ENCODE measurements at places on chromosomes 5 and 9.

DNA sequence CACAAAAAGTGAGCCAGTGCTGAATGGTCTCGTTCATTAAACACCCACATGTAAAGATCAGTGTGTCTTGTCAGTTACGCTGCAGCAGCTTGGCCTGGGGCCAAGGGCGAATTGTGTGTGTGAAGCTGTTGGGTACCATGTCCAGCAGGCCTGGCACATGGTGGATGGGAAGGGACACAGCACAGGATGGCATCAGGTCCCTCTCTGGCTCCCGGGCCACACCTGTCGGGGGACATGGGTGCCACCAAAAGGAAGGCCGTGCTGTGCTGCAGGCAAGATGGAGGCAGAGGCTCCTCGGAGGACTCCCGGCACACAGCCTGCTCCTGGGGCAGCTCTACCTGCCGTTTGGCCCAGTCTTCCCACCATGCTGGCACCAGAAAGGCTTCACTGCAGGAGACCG lies 32.0 kb downstream of the NKD2 start:
- no peak for DNase-seq

GRCh38 chr5:111259636-111260035 lies 35.5 kb downstream of the CAMK4 start:
- no peak for DNase-seq

DNA sequence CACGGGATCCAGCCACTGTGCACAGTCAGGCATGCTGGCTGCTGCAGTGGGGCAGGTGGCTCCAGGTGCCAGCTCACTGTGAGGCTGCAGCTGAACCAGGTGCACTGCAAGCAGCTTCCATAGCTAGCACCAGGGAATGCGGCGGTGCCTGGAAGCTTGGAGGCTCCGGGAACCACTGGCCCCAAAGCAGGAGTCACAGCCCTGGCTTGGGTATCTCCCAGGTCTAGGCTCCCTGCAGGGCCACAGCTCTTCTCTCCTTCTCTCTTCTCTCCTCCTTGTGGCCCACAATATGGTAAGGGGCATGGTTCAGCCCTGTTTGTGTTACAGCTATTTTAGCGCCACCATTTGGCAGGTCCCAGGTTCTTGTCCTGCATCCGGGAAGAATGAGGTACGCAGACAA lies 6.7 kb upstream of the MTMR12 start:
- DNase-seq = no peak

DNA sequence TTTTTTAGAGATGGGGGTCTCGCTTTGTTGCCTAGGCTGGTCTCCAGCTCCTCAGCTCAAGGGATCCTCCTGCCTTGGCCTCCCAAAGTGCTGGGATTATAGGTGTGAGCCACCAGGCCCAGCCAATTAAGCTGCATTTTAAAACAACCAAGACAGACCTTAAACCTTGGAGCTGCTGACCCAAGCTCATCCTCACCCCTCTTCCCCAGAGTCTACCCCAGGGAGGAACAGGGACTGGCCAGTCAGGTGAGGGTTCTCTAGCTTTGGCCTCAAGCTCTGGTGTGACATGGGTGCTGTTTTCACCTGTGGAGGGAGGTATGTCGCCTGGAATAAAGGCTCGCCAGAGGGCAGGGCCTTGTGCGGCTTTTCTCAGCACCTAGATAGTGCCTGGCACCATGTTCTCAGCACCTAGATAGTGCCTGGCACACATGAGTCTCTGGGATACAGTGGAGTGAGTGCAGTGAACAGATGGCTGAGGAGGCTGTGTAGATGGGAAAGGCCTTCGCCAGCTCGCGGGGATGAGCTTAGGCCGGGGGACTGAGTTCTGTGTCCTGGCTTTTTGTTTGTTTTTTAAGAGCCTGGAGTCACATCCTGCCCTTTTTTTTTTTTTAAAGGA lies 7.4 kb downstream of the CDK9 start:
- no peak for DNase-seq

- DNase-seq = no peak
These were observed 2.7 kb downstream of the GCNT4 start for GRCh38 chr5:75049456-75050351.

DNA sequence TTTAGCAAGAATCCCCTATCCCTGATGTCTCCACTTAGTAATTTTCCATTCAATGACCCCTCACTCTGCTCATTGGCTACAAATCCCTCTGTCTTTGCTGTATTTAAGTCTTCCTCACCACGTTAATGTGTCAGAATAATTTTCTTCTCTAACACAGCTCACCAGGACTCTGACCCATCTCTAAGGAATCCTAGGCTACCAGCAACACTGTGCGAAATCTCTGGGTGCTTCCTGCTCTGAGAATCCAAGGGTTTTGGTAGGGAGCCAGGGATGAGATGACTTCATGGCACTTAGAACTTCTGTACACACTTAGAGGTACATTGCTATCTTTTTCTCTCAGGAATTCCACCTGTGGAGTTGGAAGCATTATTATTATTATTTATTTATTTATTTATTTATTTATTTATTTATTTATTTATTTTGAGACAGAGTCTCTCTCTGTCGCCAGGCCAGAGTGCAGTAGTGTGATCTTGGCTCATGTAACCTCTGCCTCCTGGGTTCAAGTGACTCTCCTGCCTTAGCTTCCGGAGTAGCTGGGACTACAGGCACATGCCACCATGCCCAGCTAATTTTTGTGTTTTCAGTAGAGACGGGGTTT lies 53.5 kb downstream of the FOXI1 start:
- no peak for DNase-seq

- DNase-seq = no peak
These were observed 39.4 kb downstream of the LAMC3 start for GRCh38 chr9:131048332-131048731.

DNA sequence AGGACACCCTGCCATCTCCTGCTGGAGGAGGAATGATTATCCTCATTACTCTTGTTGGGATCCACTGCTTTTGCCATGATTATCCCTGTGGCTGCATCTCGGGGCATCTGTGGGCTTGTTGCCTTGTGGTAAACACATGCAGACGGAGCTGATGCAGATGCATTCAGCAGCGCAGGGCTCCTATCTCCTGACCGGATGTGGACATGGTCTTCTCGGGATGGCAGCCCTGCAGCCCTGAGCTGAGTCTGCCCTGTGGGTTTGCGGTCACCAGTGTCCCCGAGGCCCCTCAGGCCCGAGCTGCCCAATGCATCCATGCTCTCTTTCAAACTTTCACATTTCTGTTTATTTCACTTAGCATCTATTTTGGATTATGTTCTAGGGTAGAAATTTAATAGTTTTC lies 250.4 kb upstream of the IRX1 start:
- DNase-seq = no peak

- DNase-seq = no peak
These were observed 14.1 kb downstream of the SEMA4D start for GRCh38 chr9:89483592-89484474.

DNA sequence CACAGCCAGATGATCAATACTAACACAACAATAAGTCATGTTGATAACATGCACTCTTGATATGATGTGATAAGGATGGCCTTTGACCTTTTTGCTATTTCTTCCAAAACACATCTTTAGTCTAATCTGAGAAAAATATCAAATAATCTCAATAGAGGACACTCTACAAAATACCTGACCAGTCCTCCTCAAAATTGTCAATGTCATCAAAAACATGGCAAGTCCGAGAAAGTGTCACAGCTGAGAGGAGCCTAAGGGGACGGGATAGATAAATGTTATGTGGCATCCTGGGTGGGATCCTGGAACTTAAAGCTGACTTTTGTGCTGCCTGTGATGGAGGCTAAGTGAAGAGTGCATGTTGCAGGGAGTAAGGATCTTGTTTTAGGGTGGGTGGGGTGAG lies 699.6 kb upstream of the ADAMTS16 start:
- DNase-seq = no peak

- DNase-seq = no peak
These were observed 305.1 kb downstream of the PSAT1 start for GRCh38 chr9:78601957-78602565.

- DNase-seq = no peak
These were observed 79.6 kb downstream of the CSNK1A1 start for GRCh38 chr5:149471406-149472183.

- DNase-seq = no peak
These were observed 109.3 kb downstream of the UGCG start for GRCh38 chr9:112005939-112006338.

GRCh38 chr5:1242733-1243486 lies 17.7 kb downstream of the SLC6A18 start:
- no peak for DNase-seq

DNA sequence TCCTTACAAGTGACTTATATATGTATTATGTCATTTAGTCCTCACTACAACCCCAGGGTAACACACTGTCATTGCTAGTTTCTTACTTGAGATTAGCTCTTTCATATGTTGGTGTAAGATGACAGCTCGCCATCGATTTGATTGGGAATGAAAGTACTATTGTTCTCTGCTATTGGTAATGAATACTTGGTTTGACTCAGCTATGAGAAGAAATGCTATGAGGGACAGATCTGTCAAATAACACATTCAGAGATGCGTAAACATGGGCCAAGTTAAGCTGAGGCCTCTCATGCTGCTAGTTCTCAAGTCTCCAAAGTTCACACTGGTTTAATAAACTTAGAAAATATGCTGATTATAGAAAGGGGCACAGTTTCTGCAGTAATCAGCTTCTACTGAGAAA lies 142.7 kb downstream of the SGCD start:
- no peak for DNase-seq

DNA sequence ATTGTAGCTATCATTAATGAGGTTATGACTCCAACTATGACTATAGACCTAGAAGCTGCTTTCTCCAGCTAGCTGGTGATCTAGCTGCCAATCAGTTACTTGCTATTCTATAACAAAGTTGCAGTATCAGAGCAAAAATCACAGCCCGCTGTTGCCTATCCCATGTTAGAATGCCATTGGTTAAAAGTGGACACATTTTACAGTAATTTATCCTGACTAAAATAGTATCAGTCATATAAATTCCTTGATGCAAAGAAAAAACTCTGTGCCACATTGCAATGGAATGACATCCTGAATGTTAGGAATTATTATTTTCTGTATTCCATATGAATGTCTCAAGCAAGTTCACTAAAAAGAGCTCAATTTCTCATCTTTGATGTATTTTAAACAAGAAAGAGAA lies 626.5 kb downstream of the PDE4D start:
- no peak for DNase-seq

- DNase-seq = no peak
These were observed 2.8 kb downstream of the FAM174A start for GRCh38 chr5:100537946-100538345.

DNA sequence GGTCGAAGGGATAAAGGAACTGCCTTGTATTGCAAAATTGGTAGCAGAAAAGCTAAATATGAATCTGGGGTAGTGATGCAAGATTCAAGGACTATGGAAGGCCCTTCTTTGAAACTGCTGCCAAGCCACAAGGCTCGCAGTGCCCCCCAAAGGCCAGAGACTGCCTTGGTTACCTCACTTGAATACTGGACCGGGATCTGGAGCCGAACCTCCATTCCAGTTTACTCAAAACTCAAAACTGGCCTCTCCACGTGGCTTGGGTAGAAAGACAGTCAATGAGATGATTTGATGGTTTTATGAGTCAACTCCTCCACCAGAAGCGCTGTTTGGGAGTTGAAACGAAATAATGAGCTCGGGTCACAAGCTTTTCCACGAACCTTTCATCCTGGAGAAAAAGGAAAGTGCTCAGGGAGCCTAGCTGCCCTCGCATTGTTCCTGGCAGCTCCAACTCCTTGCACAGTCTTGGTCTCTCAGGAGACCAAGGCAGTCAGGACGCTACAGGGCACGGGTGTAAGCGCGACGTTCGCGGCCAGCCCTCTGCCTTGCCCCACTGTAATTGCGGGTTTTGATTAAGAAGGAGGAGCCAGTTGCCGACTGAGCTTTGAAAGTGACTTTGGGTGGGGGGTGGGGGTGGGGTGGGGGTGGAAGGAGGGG lies 2.8 kb downstream of the ST8SIA4 start:
- DNase-seq = no peak
